Upper lobe of right lung (tissue), 1 donor: ENCODE measurements at places on chromosomes 3 and 15.

DNA sequence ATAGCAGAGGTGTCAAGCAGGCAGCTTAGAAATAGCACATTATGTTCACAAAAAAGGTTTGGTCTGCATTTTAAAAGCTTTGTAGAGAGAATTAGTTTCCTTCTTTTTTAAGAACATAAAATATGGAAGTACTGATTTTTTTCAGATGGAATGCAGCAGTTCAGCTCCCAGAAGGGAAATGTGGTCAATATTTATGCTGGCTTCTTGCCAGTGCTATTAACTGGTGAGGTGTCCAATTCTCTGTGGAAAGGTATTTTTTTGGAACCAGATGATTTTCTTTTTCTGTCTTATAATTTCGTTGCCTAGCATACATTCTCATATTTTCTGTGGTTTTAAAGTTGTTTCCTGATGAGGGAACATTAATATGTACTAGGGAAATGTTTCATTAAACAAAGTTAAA is 211.4 kb upstream of the ZNF385D start:
- no peak for DNase-seq

GRCh38 chr3:194755671-194756459 is 70.2 kb downstream of the FAM43A start:
- DNase-seq: no peak

DNA sequence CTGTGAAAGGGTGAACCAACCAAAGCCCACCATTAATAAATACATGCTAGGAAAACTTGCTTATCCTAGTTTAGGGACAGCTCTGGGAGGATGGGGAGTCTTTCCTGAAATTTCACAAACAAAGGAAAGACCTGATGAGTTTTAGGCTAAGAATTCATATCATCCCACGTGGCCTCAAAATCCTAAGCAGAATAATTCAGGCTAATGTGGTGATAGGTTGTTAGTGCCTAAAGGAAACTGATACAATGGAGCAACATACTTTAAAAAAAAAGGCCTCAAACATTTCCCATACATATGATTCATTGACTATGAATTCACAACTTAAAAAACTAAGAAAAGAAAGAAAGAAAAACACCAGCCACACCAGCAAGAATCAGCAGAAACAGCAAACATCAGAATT is 126.9 kb upstream of the CNTN4 start:
- DNase-seq: no peak

- DNase-seq: no peak
Measured at GRCh38 chr3:140406655-140407054, 271.2 kb upstream of the TRIM42 start.

DNA sequence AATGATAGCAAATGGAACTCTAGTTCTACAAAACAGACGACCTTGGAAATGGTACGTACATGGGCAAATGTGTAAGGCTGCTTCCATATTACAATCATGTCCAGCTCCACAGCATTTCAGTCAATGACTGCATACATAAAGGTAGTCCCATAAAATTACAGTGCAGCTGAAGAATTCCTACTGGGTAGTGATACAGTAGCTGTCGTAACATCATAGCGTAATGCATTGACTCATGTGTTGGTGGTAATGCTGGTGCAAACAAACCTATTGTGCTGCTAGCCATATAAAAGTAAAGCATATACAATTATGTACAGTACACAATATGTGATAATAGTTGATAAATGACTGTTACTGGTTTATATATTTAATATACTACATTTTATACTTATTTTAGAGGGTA is 18.5 kb downstream of the TTC23 start:
- DNase-seq: no peak

DNA sequence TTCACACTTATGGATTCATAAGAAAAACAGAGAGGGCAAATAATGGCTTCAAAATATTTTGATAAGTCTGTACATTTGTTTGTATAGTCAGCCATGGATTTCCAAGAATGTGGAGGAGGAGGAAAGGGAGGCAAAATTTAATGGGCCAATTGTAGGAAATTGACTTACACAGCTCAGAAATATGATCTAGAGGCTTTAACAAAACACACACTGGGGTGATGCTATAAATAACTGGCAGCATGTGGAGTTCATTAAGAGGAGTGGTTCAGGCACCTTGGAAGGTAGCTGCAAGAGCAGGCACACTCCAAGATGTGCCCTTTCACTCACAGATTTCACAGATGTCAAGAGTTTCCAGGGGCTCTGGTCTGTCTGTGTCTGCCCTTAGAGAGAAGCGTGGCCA is 193.4 kb upstream of the RASGRP1 start:
- no peak for DNase-seq

GRCh38 chr15:69305204-69305931 is 6.7 kb downstream of the PAQR5 start:
- DNase-seq: peak; percentile 81

GRCh38 chr15:64991536-64992135 is 1.9 kb upstream of the SPG21 start:
- DNase-seq: no peak

GRCh38 chr15:34951993-34952392 is 17.5 kb downstream of the AQR start:
- no peak for DNase-seq

- no peak for DNase-seq
Measured at GRCh38 chr3:58625196-58625824, 41.3 kb downstream of the FAM3D start.

GRCh38 chr3:195906865-195907683 is 1.3 kb downstream of the TNK2 start:
- DNase-seq: peak; percentile 84

DNA sequence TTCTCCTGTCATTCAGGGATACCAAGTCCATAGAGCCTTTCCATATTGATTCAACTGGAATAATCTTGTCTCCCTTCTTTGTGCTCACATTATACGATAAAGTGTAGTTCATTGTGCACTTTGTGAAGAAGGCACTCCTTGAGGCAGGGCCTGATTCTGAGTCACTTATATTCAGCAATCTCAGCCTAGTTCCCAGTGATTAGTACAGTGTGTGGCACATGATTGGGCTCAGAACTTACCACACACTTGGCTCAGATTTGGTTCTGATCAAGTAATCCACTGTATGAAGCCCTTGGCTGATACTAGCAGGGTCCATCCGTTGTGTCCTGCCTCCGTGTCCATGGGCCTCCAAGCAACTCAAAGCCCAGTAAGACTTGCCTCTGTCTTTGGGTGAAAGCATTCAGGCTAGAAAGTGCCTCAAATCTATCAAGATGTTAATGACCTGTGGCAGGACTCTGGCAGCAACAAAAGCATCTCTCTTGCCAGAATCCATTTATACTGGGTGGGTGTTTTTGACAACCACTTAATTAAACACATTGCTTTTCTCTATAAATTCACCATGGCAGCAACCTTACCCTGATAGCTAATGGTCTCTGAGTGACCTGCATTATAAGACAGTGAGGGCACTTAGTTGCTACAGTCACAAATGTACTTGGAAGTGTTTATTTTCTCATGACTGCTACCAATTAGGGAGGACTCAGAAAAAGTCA is 51.3 kb downstream of the TPRG1 start:
- DNase-seq: no peak

DNA sequence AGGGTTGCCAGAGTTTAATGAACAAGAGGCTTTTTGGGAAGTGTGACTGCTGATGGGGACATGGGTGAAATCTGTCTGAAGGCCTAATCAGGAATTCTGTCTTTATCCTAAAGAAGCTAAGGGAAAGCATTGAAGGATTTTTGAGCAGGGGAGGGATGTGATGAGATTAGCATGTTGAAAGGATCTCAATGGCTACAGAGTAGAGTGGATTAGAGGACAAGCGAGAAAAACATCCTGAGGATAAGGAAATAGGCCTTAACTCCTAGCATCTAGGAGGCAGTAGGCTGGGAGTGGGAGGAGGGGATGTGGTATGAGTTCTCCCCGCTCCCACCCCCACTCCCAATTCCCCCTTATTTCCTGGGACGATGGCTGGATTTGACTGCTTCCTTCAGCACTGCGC is 35.1 kb upstream of the SNTN start:
- DNase-seq: no peak

DNA sequence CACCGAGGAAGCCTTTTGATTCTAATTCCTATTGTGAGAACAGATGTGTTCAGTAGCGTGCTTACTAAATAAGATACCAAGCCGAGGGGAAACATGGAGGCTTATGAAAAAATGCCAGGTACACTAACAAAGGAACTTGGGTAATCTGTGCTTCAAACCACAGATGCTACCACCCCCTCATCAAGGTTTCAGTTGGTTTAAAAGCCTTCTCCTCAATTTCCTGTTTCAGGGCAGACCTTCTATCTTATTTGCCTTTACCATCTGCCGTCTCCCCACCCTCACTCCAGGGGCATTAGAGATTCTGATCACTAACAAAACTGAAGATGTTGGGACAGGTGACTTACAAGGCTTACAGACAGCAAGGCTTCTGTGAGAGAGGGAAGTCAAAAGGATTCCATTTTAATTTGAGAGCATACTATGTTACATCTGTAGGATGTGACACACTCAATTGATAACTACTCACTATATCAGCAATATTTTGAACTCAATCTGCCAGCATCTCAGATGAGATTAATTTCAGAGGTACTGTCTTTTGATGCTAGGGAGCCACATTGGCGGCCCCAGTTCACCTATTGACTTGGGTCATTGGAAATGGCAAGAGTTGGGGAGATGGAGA is 60.6 kb upstream of the PLCL2 start:
- DNase-seq: no peak

DNA sequence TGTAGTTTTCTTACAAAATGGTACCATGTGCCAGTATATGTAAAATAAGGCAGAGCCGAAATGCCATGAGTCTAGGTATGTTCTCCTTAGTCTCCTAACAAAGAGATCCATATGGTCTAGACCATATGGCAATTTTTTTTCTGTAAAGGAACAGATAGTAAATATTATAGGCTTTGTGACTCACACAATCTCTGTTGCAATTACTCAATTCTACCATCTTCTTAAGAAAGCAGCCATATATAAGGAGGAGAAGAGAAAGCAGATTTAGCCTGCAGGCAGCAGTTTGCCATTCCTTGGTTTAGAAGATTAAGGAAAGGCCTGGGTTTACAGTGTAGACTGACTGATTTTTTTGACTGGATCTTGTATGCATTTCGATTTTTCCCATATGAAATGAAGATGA is 16.3 kb upstream of the BBX start:
- no peak for DNase-seq

GRCh38 chr3:121730940-121731687 is 18.4 kb downstream of the GOLGB1 start:
- DNase-seq: no peak

DNA sequence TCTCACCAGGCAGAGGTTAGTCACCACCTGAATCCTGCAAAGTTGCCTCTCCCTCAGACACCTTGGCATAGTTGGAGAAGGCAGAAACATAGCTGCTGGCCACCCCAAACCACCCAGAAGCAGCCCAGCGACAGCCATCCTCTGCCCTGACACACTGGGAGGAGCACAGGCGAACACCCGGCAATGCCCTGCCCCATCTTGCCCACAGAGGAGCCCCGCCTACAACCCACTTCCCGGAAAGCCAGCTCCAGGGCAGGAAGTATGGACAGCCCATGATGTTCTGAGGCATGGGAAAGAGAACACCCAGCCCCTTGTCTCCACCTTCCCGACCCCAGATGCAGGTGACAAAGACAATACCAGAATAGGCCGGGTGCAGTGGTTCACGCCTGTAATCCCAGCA is 12.6 kb upstream of the SHISA5 start:
- DNase-seq: no peak

- no peak for DNase-seq
Measured at GRCh38 chr3:29026286-29026685, 254.6 kb upstream of the RBMS3 start.

DNA sequence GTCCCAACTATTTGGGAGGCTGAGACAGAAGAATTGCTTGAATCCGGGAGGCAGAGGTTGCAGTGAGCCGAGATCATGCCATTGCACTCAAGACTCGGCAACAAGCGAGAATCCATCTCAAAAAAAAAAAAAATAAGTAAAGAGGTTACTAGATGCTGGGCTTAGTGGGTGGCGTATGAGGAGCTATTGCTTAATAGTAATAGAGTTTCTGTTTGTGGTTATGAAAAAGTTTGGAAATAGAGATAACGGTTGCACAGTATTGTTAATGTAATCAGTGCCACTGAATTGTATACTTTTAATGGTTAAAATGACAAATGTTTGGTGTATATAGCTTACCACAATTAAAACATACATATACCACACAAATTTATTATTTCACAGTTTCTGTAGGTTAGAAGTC is 14.7 kb upstream of the HHATL start:
- DNase-seq: no peak

- peak; percentile 91 for DNase-seq
Measured at GRCh38 chr3:194134231-194134756, 1.7 kb upstream of the HES1 start.

DNA sequence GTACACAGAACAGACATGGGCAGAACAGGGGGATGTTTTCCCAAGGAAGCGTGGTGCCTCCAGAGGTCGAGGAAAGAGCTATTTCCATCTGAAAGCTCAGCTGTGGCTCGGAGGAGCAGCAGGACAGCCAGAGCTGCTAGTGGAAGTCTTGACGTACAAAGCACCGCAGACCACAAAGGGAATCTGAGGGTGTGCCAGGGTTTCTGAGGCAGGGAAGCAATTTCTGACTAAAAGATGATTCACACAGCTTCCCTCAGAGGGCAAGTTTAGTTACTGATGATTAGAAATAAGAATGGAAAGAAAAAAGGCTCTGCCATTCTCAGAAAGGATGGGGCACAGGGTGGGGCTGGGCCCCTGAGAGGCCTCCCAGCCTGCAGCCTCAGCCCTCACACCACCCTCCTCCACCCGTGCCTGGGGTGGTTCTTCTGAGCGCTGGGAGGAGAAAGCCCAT is 45.8 kb upstream of the SEC13 start:
- no peak for DNase-seq

DNA sequence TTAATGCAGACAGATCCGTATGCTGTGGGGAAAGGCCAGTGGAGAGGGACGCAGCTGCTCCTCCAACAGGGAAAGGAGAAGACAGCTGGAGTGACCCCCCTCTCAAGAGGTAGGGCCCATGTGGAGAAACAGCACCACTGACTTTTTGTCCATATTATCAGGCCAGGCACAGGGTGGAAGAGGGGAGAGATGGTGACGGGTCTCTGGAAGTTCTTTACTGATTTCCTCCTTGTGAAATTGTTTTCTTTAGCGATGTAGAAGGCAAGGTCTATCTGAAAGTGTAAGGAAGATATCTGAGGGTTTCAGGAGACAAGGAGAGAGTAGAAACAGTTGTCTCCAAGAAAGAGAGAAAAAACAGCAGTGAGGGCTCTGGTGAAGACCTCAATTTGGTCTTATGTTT is 338.8 kb downstream of the VPS13C start:
- no peak for DNase-seq

GRCh38 chr3:110859336-110859735 is 212.3 kb upstream of the NECTIN3 start:
- DNase-seq: no peak
